ENCODE measurements at places on chromosomes 5 and 9.

DNA sequence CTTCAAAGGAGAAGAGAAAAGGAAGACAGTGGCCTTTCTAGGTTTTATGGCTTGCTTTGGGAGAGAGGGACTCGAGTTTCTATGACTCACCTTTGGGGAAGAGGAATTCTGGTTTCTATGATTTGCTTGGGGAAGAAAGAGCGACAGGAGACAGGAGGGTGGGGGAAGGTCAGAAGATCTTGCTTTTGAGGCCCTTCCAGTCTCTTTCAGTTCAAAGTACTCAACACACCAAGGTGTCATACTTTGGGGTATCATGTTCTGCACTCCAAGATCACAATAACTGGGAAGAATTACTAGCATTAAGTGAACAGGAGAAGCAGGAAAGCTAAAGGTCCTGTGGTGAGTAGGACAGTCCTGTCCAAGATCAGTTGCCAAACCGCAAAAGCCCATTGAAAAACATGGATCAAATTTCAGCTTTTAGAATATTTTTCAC lies 324.5 kb downstream of the ARHGEF28 start:
- no peak for DNase-seq

- no peak for DNase-seq
Observed at GRCh38 chr9:123410281-123410910, 54.4 kb downstream of the CRB2 start.

- no peak for DNase-seq
Observed at GRCh38 chr9:121915304-121915625, 177.8 kb downstream of the TTLL11 start.

DNA sequence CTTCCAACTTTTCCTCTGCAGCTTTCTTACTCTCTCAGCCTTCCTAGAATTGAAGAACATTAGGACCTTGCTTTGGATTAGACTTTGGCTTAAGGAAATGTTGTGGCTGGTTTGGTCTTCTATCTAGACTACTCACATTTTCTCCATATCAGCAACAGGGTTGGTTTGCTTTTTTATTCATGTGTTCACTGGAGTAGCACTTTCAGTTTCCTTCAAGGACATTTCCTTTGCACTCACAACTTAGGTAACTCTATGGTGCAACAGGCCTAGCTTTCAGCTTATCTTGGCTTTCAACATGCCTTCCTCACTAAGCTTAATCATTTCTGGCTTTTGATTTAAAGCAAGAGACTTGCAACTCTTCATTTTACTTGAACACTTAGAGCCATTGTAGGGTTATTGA lies 153.1 kb downstream of the CCDC192 start:
- DNase-seq, result no peak

- no peak for DNase-seq
Observed at GRCh38 chr5:167308466-167308865, 983.0 kb upstream of the WWC1 start.

- no peak for DNase-seq
Observed at GRCh38 chr5:115460472-115460871, 84.1 kb downstream of the FEM1C start.

DNA sequence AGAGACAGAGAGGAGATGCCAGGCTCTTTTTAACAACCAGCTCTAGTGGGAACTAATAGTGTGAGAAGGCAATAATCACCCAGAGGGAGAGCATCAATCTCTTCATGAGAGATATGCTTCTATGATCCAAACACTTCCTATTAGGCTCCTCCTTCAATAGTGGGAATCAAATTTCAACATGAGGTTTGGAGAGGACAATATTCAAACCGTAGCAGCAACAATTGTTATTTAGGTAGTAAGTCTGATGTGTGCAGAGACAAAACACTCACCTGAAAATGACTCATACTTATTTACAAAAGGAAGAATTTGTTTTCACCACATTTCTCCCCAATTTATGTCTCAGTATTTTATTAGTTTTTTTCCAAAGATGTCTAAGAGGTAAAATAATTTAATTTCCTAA lies 144.3 kb downstream of the ST8SIA4 start:
- DNase-seq, result no peak

GRCh38 chr9:33388110-33388994 lies 14.0 kb downstream of the AQP7 start:
- no peak for DNase-seq

GRCh38 chr9:108535526-108535925 lies 320.3 kb downstream of the ACTL7B start:
- DNase-seq, result no peak

GRCh38 chr5:16179511-16179935 lies at the start of gene MARCHF11:
Gene MARCHF11 (minus strand): TSS chr5:16179791. CDS start chr5:16179575, 216 bp downstream.
- peak; percentile 15 for DNase-seq

GRCh38 chr5:39106322-39106721 lies 32.1 kb upstream of the RICTOR start:
- no peak for DNase-seq

- DNase-seq, result no peak
Observed at GRCh38 chr5:150788977-150789376, 10.4 kb downstream of the SMIM3 start.

DNA sequence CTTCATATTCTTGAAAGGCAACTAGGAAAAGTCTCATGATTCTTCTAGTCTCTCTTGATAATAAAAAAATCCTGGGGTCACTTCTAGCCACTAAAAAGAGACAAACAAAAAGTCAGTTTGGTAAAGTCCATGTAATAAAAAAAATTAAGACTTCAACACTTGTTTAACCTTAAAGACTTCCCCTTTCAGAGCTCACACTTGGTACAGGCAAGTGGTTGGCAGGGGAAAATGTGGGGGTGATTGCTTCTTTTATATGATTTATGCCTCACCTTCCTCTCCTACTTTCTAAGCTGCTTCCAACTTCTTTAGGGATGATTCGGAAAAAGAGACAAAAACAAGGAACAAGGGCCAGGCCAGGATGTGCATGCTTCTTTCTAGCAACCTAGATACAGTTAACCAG lies 5.1 kb upstream of the ERCC6L2 start:
- no peak for DNase-seq

- no peak for DNase-seq
Observed at GRCh38 chr5:133939668-133940067, 28.8 kb downstream of the C5orf15 start.

- DNase-seq, result peak; percentile 28
Observed at GRCh38 chr5:134184155-134185135, 7.7 kb upstream of the SKP1 start.

GRCh38 chr5:153985498-153985897 lies 53.2 kb downstream of the FAM114A2 start:
- no peak for DNase-seq
